ENCODE measurements at places on chromosomes 13 and 19.
A peak's percentile ranks its signal among the peaks of the same experiment; 100 is the strongest.

DNA sequence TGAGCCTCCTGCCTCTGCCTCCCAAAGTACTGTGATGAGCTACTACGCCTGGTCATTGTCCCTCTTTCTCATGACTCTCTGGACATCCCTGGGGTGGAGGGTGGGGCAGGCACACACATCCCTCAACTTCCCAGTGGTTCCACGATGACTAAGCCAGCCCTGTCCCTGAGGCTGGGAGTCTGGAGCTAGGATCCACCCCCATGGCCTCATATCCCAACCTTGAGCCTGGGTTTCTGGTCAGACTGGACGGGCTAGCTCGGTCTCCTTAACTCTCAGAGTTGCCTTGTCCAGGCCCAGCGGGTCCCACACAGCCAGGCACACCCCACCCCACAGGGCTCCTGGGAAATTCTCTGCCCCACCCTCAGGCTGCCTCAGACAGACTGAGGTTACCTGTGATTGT is 19.6 kb downstream of the IER2 start:
- no peak for DNase-seq

- no peak for DNase-seq
Observed at GRCh38 chr19:28239270-28239669, 973.7 kb downstream of the UQCRFS1 start.

DNA sequence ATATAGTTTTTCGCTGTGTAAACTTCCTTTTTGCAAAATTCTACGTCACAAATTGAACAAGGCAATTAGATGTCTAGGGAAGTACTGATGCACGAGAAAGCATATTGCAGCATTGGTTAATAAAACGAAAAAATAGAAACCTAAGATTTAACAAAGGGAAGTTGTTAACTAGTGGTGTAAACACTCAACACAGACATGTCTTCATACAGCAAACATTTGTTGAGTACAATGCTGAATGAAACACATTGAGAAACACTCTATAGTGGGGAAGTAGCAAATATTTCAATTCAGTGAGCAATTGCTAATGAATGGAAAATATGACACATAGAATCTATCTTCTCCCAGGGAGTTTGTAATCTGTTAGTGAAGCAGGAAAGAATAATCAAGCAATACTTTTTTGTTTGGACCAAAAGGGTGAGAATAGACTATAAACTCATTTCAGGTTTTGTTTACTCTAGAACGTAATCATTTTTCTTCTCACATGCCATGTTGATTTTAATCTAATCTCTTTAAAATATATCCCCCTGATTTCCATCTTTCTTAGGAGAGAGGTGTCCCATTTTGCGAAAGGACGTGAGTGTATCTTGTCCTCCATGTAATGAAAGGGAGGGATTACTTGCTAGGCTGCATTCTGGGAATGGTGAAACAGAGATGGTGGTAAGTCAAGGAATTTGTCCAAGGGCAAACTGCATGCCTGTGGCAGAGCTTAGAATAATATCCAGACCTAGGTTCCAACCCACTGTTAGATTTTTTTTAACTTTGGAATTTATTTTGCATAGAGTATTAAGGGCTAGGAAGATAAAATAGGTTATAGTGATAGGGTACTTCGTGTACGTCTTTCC is 1.7 kb upstream of the ANKRD10 start:
- peak; percentile 67 for DNase-seq

- no peak for DNase-seq
Observed at GRCh38 chr19:22326219-22326618, 40.0 kb downstream of the ZNF729 start.

DNA sequence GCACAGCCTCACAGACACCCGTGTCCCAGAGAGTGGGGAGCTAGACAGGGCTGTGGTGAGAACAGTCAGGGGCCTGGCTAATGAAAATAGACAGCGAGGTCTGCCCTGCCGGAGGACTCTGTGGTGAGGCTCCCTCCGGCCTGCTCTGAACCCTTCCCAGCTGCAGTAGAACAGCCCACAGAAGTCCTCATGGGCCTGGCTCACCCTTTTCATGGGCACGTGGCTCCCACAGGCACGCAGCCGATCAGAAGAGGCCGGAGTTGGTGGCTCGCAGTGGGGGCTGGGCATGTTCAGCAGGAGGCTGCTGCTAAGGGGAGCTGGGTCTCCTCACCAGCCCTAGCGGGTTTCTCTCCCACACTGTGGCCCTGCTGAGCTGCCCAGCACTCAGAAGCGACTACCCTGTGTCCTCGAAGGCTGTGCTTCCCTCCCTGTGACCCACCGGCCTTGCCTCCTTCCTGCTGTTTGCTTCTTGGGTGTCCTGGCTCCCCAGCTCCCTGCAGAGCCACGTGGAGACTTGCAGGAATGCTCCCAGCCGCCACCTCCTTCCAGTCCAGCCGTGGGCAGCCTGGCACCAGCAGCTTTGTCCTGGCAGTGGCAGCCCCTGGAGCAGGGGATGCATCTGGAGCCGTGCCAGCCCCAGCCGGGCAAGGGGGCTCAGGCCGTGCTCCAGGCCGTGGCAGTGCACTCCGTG is 138.7 kb downstream of the KDM4B start:
- DNase-seq: no peak

GRCh38 chr19:7916103-7916954 is 1.7 kb downstream of the TGFBR3L start:
- DNase-seq: no peak

- DNase-seq: no peak
Observed at GRCh38 chr13:31214435-31214834, 14.7 kb downstream of the B3GLCT start.

DNA sequence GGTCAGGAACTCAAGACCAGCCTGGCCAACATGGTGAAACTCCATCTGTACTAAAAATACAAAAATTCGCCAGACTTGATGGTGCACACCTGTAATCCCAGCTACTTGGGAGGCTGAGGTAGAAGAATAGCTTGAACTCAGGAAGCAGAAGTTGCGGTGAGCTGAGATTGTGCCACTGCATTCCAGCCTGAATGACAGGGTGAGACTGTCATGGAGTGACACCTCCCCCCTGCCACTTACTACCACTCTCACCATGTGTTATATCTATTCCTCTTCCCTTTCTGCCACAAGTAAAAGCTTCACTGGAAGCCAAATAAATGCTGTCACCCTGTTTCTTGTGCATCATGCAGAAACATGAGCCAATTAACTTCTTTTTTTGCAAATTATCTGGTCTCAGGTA is 10.6 kb upstream of the CEACAM4 start:
- DNase-seq: no peak

DNA sequence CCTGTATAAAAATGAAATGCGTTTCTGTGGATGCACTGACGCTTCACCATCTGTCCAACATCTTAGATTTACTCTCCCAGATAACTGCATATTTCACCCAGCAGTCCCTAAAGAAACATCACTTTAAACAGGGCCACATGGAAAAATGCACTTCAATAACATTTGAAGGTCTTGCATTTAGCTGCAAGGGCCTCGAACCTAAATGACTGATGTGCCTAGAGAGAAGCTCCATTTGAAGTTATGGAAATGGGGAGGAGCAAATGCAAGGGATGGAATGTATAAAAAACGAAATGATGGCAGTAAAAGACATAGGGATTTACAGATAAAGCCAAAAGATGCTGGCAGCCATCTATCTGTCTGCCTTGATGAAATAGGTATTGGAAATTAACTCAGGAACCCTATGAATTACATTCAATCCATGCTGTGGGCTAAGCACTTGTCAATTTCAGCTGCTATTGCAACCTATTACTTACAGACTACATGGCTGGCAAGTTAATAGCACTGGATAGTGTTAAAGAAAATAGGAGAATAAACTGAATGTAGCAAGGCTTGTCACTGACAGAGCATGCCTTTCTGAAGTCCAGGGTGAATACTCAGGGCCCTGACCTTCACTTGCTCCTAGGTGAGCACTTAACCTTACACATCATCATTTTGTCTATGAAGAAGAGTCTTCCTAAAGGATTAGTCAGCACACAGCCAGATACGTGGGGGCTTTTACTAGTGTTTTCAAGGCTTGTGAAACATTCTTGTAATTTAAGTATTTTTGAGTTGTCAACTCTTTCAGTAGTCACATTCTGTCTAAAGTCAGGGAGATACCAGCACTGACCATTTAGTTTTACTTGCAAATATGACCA is 963.4 kb downstream of the PCDH17 start:
- DNase-seq: no peak

GRCh38 chr19:16247353-16248182 is 49.9 kb downstream of the AP1M1 start:
- DNase-seq: peak; percentile 57

DNA sequence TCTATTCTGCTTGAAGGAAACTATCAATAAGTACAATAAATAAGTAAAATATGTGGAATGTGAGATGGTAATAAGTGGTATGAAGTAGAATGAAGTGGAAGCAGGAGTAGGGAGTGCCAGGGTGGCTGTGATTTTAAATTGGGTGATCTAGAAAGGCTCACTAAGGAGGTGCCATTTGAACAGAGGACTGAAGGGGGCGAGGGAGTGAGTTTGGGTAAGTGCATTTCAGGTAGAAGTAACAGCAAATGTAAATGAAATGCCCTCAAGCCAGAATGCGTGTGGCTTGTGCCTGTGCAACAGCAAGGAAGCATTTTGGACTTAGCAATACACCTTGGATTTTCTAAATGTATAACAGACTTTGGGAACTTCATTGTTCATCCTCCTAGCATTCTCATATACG is 77.1 kb downstream of the CCNA1 start:
- no peak for DNase-seq

DNA sequence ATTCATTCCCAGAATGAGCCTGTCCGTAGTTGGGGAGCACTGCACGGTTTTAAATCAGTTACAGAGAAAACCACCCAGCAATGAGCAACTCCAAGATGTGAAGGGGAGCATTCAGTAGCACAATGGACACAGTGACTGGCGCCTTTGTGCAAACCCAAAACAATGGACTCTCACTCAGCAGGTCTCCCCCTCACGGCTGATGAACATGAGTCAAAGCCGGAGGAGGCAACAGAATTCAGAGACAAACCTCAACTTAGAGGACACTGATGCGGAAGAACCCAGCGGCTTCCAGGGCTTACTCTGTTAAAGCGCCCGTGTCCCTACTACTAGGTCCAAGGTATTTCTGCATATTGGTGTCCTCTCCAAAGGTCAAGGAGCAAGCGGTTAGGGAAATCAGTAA is 17.7 kb downstream of the PLEKHF1 start:
- DNase-seq: no peak

DNA sequence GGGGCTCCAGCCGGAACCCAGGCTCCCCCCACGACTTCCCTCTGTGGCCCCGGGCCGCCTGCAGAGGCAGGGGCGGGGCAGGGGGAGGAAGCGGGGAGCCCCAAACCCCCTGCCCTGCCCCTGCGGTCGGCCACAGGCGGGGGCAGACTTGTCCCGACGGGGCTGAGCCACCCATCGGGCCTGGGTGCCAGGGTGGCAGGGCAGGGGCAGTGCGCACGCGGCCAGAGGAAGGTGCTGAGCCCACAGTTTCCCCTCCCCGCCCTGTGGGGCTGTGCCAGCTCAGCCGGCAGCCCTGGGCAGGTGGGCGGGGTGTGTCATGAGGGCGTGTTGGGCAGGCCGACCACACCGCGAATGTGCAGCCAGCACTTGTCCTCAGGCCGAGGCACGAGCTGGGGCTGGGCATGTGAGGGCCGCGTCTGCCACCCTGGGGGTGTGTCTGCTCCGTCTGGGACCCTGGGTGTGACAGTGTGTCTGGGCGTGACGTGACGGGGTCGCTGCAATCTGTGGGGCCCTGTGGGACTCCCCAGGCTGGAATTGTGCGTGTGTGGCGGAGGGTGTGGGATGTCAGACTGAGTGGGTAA is 17.7 kb downstream of the CCDC97 start:
- DNase-seq: peak; percentile 20

DNA sequence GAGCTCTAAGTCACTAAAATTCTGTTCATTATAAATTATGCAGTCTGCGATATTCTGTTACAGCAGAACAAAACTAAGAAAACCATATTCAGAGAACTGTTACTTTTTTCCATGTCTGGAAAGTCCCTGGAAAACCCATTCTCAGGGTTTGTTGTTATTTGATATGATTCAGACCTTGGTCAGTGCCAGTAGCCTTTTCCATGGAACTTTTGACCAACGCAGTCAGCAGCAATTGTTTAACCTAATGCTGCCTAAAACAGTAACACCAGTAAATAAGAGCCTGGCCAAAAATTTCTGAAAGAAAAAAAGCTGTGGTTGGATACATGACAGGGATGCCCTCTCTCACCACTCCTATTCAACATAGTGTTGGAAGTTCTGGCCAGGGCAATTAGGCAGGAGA is 402.7 kb downstream of the TBC1D4 start:
- no peak for DNase-seq
